ENCODE measurements at places on chromosomes 2 and 18. TPM values are rescaled to one million over a fixed set of nuclear protein-coding genes. Genes with fewer than 3 reads are reported as not detected.

Gene CD8A
- not detected for total RNA-seq

Gene GPR75
- 2.1 TPM for total RNA-seq

Gene RIT2
- total RNA-seq, result not detected

Gene RGPD4
- not detected for total RNA-seq

Measured in GM23248 (cell line).